ENCODE measurements at places on chromosomes 7 and 10.
A peak's percentile ranks its signal among the peaks of the same experiment; 100 is the strongest.

DNA sequence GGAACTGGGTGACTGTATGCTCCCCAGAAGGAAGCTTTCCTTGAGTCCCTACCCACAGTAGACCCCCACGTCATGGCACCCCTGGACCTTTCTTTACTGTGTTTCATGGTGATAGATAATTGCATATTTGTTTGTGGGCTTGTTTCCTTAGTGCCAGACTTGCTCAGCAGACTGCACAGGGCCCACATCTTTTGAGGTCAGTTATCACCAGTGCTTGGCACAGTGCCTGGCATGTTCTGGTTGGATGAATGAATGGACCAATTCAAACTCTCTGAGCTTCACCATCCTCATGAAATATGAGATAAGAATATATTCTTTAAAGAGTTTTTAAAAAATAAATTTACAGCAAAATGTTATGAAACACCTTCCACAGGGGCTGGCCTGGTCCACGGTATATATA lies 78.4 kb upstream of the EMX2 start:
- no peak for DNase-seq

- no peak for DNase-seq
Observed at GRCh38 chr10:80324086-80324485, 32.5 kb downstream of the DYDC1 start.

GRCh38 chr7:36644625-36645422 lies 79.5 kb downstream of the AOAH start:
- no peak for DNase-seq

- DNase-seq, result no peak
Observed at GRCh38 chr7:9939176-9939575, 1034.5 kb upstream of the PHF14 start.

GRCh38 chr10:80166581-80167470 lies 34.3 kb downstream of the PLAC9 start:
- no peak for DNase-seq

- no peak for DNase-seq
Observed at GRCh38 chr10:98433881-98434732, 12.6 kb downstream of the HPS1 start.

DNA sequence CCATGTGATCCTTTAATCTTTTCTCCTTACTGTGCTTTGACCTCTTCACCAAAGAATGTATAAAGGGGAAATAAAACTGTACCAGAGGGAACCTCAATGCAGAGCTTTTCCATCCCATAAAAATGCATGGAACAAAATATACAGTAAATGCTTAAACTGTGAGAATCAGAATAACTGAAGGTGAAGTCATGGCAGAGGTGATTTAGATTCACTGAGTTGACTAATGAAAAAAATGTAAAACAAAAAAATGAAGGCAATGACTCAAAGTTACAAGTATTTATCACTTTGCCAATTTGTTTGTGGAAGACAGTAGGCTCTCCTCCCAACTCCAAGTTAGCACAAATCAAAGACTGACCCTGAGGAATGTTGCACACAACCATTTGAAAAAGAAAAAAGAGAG lies 1331.6 kb upstream of the SORCS1 start:
- no peak for DNase-seq

DNA sequence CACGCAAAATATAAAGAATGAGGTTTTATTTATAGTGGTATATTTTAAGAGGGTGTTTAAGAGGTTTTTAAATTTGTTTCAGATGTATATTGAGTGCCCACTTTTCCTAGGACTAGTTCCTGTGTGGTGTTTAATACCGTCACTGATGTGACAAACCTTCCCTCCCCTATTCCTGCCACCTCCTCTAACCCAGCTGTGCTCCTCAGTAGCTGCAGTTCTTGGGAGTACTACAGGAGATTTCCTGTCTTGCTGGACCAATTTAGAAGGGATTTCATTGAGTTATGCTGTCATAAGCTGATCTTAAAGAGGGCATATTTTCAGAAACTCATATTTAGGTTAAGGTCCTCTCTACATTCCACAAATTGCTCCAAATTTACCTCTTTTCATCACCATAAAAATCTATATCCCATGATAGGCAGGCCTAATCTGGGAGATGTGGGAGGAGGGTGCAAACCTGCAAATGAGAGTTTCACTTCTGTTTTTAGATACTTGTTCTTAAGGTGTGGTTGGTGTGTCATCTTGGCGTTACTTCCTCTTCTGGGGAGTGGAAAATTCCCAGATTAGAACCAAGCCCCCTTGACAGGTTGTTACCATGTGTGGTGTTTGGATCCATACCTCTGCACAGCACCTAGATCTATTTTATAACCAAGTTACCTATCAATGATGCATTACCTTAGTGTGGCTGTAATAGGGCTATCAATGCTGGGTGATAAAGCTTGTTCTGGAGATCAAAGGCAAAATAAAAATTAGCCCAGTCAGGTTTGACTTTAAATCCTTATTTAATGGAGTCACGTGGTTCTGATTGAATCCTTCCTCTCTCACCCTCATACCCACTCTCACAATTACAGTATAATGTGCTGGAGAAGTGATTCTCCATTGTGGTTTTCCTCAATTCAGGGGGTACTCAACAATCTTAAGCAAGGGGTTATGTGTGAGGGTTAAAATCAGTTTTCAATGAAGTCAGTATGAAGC lies 141.1 kb downstream of the CDK14 start:
- DNase-seq, result no peak

- DNase-seq, result no peak
Observed at GRCh38 chr10:45433716-45434469, 59.9 kb downstream of the ALOX5 start.

- no peak for DNase-seq
Observed at GRCh38 chr7:45268013-45268412, 110.4 kb downstream of the RAMP3 start.

- DNase-seq, result no peak
Observed at GRCh38 chr10:30963992-30964930, 67.4 kb downstream of the ZNF438 start.

DNA sequence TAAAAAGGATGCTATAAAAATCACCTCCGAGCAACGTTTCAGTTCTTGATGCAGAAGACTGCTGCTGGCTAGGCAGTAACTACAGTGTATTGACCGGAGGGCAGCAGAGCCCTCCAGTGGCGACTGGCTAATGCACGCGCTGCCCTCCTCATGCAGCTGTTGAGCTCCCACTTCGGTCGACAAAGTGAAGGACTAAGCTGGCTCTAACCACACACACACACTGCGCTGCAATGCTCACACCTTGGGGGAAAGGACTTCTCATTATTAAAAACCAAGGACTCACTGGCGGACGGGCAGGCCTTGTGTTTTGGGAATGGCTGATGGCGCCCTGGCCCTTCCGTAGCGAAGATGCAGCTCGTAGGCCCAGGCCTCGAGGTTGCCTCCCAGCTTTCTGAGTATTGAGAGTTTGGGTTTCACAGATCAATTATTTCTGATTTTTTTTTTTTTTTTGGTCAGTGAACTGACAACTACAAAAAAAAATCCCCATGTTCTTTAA lies 120.9 kb upstream of the DIP2C start:
- no peak for DNase-seq

DNA sequence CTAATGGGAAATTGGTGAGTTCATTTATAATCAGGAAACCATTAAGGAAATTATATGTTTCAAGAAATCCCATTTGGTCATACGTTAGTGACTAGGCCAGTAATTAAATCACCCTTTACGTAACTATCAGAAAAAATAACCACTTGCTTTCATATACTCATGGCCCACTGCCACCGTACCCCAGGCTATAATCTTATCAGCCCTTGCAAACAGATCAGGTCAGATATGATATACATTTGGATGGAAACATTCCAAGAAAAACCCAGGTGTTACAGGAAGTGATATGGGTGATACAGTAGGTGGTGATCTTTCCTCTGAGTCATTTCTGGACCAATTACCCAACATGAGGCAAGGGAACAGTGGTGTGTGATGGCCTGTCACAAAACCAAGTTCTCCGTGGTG lies 481.0 kb upstream of the SEMA3A start:
- DNase-seq, result no peak

DNA sequence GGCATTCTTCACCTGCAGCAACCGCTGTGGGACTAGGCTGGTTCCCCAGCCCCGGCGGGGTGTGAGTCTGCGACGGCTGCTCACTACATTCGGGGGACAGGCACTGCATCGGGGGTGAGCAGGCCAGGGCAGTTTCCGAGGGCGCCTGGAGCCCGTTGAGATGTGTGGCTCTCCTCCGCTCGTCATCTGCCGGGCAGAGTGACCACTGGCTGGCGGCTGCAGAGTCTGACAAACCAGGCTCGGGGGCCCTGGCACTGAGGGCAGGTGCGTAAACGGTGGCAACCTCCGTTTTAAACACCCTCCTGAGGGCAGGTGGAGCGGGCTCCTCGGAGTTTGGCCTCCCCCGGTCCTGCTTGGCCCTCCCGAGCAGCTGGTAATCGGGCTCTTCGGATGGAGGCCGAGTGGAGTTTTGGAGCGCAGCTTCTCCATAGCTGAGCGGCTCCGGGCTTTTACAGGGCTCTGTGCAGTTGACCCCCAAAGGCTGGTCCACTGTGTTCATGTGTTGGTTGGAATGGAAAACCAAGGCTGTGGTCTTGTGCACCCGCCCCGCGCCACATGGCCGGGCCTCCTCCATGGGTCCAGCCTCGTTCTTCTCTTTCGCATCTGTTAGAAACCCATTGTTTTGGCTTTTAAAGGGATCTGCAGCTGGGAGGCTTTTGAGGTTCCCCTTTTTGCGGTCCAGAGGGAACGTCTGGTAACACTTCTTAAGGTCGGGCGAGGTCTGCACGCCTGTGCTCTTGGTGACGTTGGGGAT lies 20.9 kb downstream of the INSYN2A start:
- DNase-seq, result no peak

GRCh38 chr10:47278152-47278473 lies 21.9 kb upstream of the GDF10 start:
- DNase-seq, result no peak

DNA sequence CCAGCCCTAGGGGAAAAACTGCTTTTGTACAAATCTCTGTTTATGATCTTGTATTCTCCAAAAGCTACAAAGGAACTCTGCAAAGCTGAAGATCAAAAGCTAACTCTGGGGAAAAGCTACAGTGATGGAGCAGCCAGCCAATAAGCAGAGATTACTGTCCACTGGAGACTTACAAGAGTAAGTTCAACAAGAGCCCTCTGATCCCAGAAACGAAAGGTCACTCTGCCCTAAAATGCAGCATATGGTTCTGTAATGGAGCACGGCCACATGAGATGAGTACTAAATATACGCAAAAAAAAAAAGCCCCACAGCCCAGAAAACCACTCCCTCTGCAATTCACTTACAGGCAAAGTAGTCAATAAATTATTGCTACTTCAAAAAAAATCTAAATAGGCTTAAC lies 60.1 kb downstream of the ERCC6 start:
- DNase-seq, result no peak

DNA sequence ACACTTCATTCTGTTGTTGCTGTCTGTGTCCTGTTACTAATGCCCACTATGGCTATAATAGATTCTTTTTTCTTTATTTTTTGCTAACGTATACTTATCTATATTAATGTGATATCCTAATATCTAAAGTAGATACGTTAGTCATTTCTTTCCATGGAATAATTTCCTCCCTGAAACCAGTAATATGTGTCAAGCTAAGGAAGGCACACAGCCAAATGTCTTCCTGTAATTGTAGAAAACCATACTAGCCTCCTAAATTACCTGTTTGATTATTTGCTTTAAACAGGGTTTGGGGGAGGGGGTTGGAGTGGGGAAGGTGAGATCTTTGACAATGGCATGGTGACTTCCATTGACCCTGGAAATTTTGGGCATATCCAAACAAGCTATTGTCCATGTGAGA lies 56.4 kb downstream of the THNSL1 start:
- no peak for DNase-seq

- no peak for DNase-seq
Observed at GRCh38 chr10:83801983-83802382, 337.3 kb upstream of the GHITM start.

GRCh38 chr10:61024151-61024855 lies 80.3 kb upstream of the RHOBTB1 start:
- no peak for DNase-seq

- DNase-seq, result no peak
Observed at GRCh38 chr7:100598425-100598824, 3.7 kb upstream of the PCOLCE start.

DNA sequence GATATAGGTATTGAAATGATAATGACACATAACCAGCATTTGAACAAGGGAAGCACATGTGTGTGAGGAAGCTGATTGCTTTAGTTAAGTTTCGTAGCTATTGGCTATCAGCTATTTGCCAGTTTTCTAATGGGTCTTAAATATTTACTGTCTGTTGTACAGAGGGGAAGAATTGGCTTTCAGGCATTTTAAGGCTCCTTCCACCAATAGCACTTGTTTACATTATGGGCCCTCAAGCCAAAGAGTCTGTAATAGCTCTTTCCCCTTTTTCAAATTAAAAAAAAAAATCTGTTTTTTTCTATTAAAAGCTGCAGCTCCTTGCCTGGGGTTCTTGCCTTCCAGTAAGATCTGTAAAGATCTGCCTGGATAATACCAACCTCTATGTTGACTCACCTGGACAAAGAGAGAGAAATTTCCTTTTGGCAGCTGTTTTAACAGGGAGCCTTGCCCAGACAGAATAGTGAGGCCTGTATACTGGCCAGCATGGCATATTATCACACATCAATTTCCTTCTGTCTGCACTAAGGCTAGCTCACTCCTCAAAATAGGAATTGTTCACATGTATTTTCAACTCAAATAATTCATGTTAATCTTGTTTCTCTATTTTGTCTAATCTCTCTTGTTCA lies 104.7 kb upstream of the LRGUK start:
- DNase-seq, result no peak

GRCh38 chr7:130365511-130366441 lies 14.5 kb upstream of the CPA1 start:
- DNase-seq, result no peak

GRCh38 chr10:102645388-102645740 lies 1.1 kb downstream of the TRIM8 start:
- peak; percentile 36 for DNase-seq

GRCh38 chr7:27102581-27103442 lies at the start of gene HOXA2:
HOXA2 (minus strand) TSS chr7:27102683; CDS start chr7:27102500, 183 bp downstream.
- DNase-seq, result no peak

DNA sequence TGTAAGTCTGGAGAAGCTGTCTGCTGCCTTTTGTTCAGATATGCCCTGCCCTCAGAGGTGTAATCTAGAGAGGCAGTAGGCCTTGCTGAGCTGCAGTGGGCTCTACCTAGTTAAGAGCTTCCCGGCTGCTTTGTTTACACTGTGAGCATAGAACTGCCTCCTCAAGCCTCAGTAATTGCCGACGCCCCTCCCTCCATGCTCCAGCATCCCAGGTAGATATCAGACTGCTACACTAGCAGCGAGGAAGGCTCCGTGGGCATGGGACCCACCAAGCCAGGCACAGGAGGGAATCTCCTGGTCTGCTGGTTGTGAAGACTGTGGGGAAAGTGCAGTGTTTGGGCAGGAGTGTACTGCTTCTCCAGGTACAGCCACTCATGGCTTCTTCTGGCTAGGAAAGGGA lies 26.4 kb upstream of the CXCL12 start:
- no peak for DNase-seq

GRCh38 chr10:62831346-62831745 lies 15.2 kb upstream of the EGR2 start:
- no peak for DNase-seq

- no peak for DNase-seq
Observed at GRCh38 chr7:90621747-90622140, 25.6 kb downstream of the CDK14 start.

GRCh38 chr7:92588561-92588960 lies 1.6 kb downstream of the FAM133B start:
- peak; percentile 31 for DNase-seq
